AG04449 (cell line): ENCODE measurements at places on chromosomes 7 and 10.

DNA sequence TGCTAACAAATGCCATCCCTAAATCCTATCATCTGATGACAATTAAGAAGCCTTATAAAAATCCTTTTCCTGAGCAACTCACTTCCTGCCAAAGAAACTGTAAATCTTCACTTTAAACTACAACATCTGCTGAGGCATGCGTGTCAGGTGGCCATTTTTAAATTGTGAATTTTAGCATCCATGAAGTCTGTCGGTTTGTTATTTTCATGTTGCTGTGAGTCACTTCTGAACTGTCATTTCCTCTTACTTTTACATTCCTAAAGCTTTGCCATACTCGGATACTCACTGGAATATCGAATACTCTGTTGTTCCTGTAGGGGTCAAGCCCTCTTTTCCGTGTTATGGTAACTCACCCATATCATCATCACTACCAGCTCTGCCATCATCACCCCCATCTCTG is 34.3 kb upstream of the TMEM26 start:
- no peak for DNase-seq

DNA sequence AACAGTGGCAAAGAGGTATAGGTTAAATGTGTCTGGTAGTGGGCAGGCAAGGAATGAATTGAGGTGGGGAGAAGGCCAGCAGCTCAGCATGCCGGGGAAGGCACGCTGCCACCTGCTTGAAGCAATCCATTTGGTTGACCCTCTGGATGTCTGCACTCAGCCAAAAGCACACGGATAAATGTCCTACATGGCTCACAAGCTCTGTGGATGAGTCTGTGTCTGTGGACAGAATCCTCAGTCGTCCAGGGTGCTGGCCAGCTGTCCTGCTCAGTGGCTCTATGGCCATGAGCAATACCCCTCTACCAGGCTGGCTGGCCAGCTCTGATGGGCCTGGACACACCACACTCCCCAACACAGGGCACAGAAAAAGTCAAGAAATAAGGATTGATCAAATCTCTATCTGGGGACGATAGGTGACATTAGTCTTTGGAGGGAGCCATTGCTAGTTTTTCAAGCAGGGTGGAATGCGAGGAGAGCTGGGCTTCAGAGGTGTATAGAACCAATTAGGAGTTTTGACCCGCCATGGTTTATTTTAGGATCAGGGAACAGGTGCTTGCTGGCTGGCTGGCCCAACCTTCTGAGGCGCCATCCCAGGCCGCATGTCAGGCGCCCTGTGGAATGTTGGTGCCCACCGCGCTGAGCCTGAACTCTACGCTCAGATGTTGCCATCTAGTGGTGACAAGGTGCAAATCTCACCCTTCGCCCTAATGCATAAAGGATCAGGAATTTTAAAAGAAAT is 493.4 kb downstream of the TNS3 start:
- no peak for DNase-seq

DNA sequence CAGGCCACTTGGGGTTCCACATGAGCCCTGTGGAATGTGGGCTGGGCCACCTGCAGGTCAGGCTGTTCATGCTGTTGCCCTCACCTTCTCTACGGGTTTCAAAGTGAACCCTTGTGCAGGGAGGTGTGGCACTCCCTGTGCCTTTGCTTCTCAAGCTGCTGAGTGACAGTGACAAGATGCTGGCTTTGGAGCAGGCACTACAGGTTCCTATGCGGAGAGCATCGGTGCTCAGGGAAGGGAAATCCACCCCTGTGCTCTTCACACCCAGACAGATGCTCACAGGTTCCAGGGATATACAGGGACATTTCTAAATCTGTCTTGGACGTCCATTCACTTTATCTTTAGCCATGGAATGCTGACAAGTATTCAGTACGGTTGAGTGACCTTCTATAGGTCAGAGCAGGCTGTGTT is 1005.0 kb downstream of the LRMDA start:
- DNase-seq = no peak

DNA sequence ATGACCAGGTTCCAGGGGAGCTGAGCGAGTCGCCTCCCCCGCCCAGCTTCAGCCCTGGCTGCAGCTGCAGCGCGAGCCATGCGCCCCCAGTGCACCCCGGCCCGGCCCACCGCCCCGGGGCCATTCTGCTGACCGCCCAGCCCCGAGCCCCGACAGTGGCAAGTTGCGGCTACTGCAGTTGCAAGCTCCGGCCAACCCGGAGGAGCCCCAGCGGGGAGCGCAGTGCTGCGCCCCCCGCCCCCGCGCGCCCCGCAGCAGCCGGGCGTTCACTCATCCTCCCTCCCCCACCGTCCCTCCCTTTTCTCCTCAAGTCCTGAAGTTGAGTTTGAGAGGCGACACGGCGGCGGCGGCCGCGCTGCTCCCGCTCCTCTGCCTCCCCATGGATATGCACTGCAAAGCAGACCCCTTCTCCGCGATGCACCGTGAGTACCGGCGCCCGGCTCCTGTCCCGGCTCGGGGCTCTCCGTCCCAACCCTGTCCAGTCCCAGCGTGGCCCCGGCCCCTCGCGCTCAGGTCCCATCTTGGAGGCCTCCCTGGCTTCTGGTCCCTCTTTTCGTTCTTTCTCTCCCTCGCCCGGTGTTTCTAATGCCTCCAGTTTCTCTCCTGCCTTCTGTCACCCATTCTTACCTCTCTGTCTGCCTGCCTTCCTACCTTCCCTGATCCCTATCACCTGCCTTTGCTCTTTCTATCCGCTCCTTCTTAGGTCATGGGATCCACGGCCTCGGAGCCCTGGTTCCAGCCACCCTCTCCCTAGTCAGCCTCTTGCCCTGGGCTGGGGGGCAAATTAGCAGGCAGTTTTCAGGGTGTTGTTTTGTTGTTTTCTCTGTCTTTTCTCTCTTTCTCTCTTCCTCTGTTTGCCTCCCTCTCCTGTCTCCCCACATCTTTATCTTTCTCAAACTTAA is 751 bp downstream of the PAX2 start:
- DNase-seq = no peak

- no peak for DNase-seq
Observed at GRCh38 chr7:70334871-70335270, 736.6 kb downstream of the AUTS2 start.

GRCh38 chr10:99945263-99945662 is 64.5 kb downstream of the DNMBP start:
- DNase-seq = peak; percentile 54

GRCh38 chr10:132213917-132214316 is 27.2 kb downstream of the DPYSL4 start:
- DNase-seq = no peak

GRCh38 chr7:131424219-131424822 is 96.6 kb downstream of the MKLN1 start:
- no peak for DNase-seq

GRCh38 chr10:118764195-118764594 is 9.4 kb upstream of the CACUL1 start:
- DNase-seq = no peak

- no peak for DNase-seq
Observed at GRCh38 chr10:97974526-97975525, 55.6 kb downstream of the CRTAC1 start.

- peak; percentile 97 for DNase-seq
Observed at GRCh38 chr10:70656489-70656888, 15.8 kb upstream of the ADAMTS14 start.

DNA sequence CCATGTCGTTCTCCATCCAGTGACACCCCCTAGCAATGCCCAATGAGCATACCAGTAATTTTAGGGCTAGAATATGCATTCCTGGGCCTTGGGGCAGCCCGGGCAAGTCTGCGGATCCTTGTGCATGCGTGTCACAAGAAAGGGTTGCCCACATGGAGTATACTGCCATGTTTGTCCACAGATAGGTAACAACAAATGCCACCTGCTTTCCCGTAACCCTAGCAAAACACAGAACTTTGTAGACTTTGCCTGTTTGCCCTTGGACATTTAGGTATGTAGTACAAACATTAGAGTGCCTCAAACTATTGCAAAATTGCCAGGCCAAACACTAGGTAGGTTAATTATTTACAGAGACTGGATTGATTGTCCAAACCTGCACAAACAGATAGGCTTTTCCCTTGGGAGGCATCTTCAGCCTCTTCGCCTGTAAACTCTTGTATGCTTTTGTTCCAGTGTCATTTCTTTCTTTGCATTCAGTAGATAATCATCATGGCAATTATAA is 117.0 kb downstream of the ADCY1 start:
- DNase-seq = no peak

- no peak for DNase-seq
Observed at GRCh38 chr7:28815928-28816373, 142.2 kb downstream of the TRIL start.

DNA sequence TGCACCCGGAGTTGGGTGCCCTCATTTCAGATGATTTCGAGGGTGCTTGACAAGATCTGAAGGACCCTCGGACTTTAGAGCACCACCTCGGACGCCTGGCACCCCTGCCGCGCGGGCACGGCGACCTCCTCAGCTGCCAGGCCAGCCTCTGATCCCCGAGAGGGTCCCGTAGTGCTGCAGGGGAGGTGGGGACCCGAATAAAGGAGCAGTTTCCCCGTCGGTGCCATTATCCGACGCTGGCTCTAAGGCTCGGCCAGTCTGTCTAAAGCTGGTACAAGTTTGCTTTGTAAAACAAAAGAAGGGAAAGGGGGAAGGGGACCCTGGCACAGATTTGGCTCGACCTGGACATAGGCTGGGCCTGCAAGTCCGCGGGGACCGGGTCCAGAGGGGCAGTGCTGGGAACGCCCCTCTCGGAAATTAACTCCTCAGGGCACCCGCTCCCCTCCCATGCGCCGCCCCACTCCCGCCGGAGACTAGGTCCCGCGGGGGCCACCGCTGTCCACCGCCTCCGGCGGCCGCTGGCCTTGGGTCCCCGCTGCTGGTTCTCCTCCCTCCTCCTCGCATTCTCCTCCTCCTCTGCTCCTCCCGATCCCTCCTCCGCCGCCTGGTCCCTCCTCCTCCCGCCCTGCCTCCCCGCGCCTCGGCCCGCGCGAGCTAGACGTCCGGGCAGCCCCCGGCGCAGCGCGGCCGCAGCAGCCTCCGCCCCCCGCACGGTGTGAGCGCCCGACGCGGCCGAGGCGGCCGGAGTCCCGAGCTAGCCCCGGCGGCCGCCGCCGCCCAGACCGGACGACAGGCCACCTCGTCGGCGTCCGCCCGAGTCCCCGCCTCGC is at the start of gene EGFR:
EGFR (plus strand) TSS at position 657 of the 830 bp plus-strand sequence. CDS start 261 bp downstream, outside the sequence.
- DNase-seq = no peak

- no peak for DNase-seq
Observed at GRCh38 chr10:89390476-89391225, 1.8 kb upstream of the IFIT1 start.

GRCh38 chr7:20438694-20439376 is 108.1 kb downstream of the ITGB8 start:
- no peak for DNase-seq

DNA sequence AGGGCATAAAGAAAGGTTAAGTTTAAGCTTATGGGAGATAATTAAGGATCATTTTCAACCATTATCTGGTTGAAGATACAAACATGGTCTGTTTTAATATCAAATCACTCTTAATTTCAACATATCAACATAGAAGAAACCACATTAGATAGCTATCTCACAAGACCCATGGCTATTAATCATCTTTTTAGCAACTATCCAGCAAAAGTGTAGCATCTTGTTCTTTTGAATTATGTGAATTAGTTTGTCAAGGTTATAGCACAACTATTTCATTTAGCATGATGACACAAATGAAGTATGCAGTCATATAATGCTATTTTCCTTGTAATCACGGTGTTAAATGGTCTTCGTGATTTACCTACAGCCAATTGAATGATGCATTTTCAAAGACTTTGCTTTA is 58.9 kb upstream of the PPP1R9A start:
- DNase-seq = no peak

GRCh38 chr10:131816941-131817700 is 83.7 kb upstream of the PPP2R2D start:
- DNase-seq = no peak

DNA sequence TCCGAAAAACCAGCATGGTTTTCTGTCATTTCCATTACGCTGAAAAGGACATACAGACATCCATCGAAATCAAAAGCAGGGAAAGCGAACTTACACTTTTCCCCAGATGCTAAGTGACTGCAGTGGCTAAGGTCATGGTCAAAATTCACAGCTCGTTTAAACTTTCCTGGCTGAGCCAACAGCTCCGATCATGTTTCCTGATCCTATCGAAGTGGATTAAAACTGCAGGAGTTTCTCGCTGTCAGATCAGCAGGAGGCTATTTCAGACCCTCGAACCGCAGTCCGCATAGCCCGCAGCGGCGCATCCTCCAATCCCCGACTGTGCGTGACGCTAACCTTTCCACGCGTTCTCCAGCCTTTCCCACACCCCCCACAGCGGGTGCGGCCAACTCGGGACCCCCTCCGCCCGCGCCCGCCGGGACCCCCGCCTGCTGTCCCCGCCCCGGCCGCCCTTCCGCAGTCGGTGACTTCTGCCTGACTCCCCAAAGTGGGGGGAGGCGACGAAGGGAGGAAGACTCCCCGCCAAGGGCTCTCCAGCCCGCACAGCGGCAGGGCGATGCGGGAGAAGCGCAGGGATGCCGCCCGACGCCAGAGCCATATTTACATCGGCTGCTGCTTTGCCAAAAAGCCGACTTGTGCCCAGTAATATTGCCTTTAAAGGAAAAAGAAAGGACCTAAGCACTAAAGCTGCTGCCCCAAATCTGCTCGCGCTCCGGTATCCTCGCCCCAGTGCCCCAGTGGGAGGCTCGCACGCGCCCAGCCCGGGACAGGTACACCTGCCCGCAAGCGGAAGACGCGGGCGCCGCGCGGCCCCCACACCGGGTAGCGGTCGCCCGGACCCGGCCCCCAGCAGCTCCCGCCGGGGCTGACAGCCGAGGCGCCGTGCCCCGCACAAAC is 1.2 kb downstream of the PIP4K2A start:
- no peak for DNase-seq
